Choroid plexus epithelial cell (primary cell): ENCODE measurements at places on chromosomes 11 and 22.
A peak's percentile ranks its signal among the peaks of the same experiment; 100 is the strongest.

GRCh38 chr11:45354976-45355705 is 69.0 kb upstream of the SYT13 start:
- peak; percentile 59 for DNase-seq

DNA sequence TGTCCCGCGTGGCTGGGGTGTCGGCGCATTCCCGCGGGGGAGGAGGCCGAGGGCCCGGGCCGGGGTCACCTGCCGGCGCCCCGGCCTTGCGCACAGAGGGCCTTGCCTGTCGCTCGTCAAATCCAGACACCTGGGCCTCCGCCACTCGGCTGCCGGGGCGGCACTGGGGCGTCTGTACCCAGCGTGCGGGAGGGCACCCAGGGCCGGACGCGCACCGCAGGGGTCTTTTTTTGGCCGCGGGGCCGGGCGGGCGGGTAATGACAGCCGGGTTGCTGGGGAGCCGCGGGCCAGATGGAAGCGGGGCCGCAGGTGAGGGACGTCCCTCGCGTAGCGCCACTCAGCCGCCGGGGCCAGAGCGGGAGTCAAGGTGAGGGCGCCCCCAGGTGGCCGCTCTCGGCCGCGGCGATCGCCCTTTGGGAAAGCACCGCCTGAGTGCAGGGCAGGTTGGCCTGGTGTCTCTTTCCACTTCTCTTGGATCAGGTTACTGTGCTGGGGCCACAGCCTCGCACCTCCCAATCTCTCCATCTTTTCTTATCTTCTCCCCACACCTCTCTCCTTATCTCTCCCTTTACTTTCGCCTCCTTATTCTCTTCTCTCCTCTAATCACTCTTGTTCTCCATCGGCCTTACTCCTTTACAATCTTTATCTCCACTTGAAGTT is 3.5 kb downstream of the PHLDB1 start:
- peak; percentile 77 for DNase-seq

- DNase-seq = no peak
These were observed 9.1 kb upstream of the TUB start for GRCh38 chr11:8071616-8072581.

DNA sequence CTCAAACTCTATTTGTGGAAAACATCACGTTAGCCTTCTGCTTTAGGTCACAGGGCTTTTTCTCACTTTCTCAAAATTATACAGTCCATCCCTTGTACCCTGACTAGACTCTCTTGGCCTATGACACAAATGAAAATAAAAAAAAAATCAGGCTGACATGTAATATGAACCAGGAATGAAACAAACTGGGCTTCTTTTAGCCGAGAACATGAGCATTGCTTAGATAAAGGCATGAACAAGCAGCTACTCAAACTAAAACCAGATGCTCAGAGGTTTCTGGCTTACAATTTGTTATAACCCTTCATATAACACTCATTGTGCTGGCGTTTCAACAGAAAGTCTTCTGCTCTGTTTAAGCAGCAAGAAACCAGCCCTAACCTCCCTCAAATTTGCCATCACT is 265.5 kb upstream of the NARS2 start:
- peak; percentile 39 for DNase-seq

DNA sequence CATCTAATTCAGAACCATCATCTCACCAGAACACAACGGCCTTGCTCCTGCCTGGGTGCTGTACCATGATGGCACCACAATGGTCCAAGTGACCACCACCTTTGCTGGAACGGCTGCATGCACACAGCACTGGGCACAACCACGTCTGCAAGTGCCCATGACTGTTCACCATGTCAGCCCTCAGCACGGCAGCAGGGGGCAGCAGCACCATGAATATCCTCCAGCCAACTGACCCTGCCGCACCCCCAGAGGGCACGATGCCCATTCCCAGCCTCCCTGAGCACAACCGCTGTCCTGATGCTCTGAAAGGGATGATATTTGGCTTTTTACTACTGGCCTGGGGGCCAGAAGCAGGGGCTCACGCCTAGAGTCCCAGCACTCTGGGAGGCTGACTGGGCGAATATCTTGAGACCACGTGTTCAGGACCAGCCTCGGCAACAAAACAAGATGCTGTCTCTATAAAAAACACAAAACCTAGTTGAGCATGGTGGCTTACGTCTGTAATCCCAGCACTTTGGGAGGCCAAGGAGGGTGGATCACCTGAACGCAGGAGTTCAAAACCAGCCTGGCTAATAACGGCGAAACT is 25.7 kb downstream of the DRD4 start:
- peak; percentile 63 for DNase-seq

- DNase-seq = no peak
These were observed 146.0 kb downstream of the BBOX1 start for GRCh38 chr11:27186580-27186979.

GRCh38 chr22:36840106-36840505 is 20.7 kb upstream of the NCF4 start:
- no peak for DNase-seq

DNA sequence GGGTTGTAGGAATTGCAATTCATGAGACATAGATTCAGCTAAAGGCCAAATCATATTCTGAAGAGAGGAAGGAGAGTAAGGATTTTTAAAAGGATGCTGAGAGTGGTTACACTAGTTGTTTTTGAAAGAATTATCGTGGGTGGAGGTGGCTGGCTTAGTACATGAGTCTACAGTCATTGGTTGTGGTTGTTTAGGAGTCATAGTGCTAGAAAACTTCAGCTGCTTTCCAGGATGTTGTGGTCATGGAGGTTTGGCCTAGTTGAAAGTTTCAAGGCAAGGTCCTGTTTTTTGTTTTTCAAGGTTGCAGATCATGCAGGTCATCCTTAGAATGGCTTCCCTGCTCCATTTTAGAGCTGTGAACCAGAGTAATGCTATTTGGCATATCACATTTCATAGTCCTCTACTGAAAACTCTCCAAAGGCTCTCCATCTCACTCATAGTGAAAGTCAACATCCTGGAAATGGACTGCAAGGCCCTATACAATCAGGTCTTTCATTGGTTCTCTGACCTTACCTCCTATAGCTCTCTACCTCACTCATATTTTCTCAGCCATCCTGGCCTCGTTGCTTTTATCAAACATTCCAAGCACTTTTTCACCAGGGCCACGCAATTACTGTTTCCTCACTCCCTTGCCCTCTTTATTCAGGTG is 26.1 kb upstream of the ZBTB44 start:
- DNase-seq = peak; percentile 9

DNA sequence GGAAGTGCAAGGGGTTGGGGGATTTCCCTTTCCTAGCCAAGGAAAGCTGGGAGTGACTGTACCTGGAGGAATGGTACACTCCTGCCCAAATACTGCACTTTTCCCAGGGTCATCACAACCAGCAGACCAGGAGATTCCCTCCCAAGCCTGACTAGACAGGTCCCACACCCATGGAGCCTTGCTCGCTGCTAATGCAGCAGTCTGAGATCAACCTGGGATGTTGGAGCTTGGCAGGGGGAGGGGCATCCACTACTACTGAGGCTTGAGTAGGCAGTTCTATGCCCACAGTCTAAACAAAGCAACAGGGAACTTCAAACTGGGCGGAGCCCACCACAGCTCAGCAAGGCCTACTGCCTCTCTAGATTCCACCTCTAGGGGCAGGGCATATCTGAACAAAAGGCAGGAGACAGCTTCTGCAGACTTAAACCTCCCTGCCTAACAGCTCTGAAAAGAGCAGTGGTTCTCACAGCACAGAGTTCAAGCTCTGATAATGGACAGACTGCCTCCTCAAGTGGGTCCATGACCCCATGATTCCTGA is 58.5 kb downstream of the SLC22A9 start:
- no peak for DNase-seq

DNA sequence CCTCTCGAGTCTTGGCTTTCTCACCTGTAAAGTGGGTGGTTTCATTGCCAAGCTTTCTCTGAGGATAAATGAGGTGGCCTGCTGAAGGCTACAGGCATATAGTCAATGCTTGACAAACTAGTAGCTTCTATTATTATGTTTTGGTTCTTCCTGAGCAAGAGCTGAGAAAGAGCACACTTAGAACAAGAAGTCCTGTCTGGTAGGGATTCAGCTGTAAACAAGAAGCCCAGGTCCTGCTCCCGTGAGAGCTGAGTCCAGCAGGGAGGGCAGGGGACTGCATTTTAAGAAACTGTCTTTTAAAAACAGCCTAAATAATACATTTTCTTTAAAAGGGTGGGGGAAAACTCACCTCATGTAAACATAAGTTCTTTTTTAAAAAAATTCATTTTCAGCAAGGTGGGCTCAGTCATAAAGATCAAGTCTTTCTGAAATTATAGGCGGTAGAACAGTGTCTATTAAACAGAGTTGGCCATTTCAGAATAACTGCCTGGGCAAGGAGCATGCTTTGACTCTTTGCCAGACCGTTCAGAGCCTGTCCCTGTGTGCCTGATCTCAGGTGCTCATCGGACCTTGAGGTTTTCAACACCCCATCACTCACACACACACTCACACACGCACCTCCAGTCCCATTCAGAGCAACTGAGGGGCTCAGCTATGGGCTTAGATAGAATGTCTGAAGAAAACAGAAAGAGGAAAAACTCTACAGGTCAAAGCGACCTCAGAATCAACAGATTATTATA is 29.2 kb upstream of the MYO18B start:
- no peak for DNase-seq

- DNase-seq = peak; percentile 82
These were observed at the start of gene UCP2 for GRCh38 chr11:73982595-73982989. UCP2 (minus strand) TSS chr11:73982843; CDS start chr11:73978378, 4,465 bp downstream.

- no peak for DNase-seq
These were observed 115.6 kb upstream of the ZBED5 start for GRCh38 chr11:10973416-10973815.

DNA sequence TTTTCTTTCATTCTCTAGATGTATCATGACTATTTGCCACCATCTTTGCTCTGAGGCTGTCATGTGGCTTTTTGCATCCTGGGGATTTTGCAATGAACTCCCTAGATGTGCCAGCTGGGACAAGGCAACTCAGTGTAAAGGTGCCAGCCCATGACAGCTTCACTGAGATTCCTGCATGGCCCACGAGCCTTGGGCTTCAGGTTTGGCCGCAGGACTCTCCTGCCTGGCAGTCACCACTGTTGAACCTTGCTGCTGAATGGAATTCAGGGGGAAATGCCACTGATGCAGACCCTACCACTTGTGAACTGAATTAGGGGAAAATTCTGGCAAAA is 385.2 kb downstream of the SOX6 start:
- no peak for DNase-seq

GRCh38 chr11:105829084-105829483 is 193.0 kb downstream of the MSANTD4 start:
- DNase-seq = no peak

DNA sequence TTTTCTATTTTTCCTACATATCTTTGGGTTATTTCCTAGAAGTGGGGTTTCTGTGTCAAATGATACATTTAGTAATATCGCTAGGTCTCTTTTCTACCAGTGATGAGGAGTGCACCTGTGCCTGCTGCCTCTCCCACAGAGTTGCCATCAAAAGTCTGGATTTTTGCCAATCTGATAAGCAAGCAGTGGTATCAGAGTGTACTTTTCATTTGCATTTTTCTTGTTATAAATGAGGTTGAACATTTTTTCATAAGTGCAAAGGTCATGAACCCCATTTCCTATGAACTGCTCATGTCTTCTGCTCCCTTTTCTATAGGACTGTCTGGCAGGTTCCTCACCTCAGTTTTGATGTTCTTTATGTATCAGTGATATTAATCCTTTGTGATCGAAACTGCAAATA is 1.7 kb downstream of the TRPM5 start:
- no peak for DNase-seq

DNA sequence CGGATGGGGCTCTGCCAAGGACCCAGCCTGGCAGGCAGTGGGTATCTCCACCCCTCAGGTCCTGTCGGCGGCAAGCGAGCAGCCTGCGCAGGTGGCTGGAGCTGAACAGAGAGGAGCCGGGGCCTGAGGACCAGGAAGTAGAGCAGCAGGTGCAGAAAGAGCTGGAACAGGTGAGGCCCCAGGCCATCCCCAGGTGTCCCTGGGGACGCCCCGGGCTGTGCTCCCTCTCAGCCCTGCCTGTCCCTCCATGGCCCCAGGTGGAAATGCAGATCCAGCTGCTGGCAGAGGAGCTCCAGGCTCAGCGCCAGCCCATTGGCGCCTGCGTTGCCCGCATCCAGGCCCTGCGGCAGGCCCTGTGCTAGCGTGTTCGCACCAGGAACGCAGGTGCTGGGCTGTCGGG is 44.0 kb downstream of the PISD start:
- no peak for DNase-seq

GRCh38 chr11:69301081-69301454 is 7.1 kb downstream of the MYEOV start:
- DNase-seq = no peak

GRCh38 chr22:28021116-28021997 is 102.3 kb upstream of the PITPNB start:
- DNase-seq = no peak

GRCh38 chr11:11985016-11985715 is 23.3 kb downstream of the DKK3 start:
- peak; percentile 65 for DNase-seq

- DNase-seq = no peak
These were observed 563.1 kb upstream of the ISX start for GRCh38 chr22:34502821-34503220.
